Naive thymus-derived CD8-positive, alpha-beta T cell (primary cell): ENCODE measurements at places on chromosomes 12 and 14. TPM values are rescaled to one million over a fixed set of nuclear protein-coding genes. Genes with fewer than 3 reads are reported as not detected.

DNA sequence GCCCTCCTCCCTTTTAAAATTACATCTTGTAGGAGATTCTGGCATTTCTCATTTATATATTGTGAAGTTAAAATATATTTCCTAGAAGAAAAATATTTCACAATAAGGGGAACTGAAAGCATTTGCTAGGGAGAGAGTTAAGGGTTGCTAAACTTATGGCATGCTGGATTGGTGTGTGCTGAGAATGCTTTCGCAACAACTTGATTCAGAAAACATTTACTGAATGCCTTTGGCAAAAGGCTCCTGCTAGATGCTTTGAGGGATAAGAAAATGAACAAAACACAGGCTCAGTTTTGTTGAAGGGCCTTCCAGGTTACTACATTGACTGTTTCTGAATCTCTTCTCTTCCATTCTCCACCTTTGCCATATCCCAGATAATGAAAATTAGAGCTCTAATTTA is 67.5 kb downstream of the DIP2B start:
- no peak for DNase-seq

- DNase-seq, result no peak
Observed at GRCh38 chr14:92108345-92109254, 2.2 kb upstream of the ATXN3 start.

DNA sequence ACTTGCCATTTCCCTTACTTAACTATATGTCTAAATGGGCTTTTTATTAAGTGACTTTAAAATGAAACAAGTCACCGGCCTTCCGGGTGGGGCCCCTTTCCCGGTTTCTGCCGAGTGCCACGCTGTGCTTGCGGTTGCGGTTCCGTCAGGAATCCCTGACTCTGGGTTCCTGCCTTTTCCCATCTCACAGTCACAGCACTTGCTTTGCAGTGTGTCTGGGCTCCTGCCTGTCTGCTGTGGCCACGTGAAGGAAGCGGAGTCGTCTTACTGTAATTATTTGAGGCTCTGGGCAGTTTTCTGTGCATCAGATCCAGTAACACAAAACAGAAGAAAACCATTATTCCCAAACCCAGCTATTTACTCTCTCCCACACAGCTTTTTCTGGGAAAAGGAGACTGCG is 44.0 kb upstream of the FRMD6 start:
- DNase-seq, result no peak

DNA sequence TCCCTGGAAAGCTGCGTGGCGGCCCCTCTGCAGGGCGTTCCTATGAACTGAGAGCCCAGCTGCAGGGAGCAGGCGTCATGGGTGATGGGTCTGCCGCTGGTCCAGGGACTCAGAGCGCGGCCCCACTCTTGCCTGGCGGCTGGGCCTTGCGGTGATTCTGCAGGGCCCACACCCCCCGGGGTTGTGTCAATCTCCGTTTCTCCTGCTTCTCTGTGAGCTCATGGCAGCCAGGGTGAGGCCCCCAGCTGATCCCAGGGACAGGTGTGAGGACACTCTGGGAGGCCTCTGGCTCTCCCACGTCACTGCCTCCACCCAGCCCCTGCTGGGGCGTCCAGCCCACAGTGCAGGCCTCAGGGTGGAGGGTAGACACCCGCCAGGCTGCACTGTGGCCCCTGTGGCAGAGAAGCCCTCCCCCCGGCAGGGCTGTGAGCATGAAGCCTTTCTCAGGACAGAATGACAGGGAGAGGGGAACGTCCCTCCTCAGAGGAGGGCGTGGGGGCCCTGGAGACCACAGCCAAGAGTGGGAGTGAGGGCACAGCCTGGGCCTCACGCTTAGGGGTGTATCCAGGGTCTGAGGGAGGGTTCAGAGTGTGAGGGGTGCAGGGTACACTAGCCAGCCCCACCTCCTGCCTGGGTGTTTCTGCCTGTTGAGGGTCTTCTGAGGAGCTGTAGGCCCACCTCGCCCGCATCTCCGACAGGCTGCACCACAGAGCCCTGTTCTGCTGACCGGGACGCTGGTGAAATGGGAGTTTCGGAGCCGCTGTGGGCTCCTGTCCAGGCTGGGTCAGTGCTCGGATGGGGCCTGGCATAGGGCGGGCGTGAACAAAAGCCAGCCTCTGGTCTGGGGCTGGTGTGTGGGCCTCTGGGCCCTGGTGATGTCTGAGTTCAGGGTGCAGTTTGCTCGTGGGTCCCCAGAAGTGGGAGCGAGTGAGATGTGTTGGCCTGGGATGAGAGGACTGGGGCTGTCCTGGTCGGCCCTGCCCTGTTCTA is 26.7 kb upstream of the CRIP2 start:
- no peak for DNase-seq

- DNase-seq, result no peak
Observed at GRCh38 chr14:104845834-104846441, 19.1 kb upstream of the CEP170B start.

- DNase-seq, result no peak
Observed at GRCh38 chr14:97713023-97713422, 915.8 kb downstream of the VRK1 start.

DNA sequence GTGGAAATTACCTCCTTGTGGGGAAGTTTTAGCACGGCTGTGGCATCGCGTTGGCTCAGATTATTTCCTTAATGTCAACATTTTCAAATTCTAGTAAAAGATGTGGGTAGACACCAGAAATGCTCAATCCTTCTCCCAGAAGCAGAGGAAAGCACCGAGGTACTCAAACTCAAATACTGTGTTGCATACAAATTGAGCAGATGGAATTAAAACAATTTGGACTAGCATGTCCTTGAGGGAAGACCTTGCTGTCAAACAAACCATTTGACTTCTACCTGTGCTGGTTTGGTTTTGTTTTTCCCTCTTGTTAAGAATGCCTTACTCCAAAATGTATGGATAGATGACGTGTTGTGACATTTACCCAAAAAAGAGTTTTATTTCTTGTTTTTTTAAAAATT is 136.4 kb downstream of the CNTN1 start:
- no peak for DNase-seq

Gene KRT83
- total RNA-seq, result not detected

DNA sequence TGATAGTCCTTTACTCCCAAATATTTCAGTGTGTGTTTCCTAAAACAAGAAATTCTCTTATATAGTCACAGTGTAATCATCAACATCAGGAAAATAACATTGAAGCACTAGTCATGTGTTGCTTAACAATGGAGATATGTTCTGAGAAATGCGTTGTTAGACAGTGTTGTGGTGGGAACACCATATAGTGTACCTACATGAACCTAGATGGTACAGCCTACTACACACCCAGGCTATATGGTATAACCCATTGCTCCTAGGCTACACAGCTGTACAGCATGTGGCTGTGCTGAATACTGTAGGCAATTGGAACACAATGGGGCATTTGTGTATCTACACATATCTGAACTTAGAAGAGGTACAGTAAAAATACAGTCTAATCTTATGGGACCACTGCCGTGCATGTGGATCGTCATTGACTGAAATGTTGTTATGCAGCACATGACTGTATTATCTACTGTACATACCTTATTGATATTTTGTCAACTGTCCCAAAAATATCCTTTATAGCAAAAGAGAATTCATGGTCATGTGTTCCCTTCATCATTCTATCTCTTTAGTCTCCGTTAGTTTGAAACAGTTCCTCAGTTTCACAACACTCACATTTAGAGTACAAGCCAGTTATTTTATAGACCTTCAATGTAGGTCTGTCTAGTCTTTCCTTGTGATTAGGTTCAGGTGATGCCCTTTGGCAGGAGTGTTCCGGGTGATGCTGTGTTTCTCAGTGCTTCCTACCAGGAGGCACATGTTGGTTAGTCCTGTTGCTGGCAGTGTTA is 109.7 kb downstream of the SLC25A47 start:
- DNase-seq, result no peak

- no peak for DNase-seq
Observed at GRCh38 chr12:87720967-87721366, 308.2 kb downstream of the C12orf50 start.

Gene SIX6
- not detected for total RNA-seq

DNA sequence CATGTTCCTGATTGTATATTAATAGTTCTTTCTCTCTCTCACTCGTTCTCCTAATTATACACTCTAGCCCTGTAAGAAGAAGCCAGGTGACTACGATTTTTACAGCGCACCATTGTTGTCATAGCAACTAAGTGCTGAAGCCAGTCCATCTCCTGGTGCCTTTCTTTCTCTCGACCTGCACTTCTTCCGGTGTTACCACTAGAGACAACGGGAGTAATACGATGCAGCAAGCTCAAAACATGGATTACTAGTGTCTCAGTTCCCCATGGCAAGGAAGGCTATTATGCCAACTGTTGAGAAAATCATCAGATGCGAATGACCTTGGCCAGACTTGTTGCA is 40.8 kb upstream of the DCD start:
- DNase-seq, result no peak

DNA sequence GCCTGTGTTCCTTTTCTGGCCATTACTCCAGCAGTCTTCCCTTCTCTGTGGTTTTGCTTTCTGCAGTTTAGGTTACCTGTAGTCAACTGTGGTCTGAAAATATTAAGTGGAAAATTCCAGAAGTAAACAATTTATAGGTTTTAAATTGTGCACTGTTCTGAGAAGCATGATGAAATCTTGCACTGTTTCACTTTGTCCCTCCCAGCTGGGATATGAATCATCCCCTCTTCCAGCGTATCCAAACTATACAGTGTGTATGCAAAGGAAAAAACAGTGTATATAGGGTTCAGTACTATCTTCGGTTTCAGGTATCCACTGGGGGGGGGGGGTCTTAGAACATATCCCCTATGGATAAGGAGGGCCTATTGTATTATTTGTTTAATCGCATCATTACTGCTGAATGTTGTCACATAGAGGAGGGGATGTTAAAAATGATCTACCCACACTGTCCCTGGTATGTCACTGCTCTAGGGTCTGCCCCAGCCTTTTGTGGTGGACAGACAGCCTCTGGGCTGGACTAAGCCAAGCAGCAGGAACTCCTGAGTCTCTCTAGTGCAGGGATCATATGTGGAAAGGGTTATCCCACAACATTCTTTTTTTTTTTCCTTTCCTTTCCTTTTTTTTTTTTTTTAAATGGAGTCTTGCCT is 109.1 kb upstream of the MAX start:
- DNase-seq, result no peak

Gene SERPINA3
- total RNA-seq, result not detected

Gene FITM1
- 1.9 TPM for total RNA-seq

Gene FMNL3
- 36.5 TPM for total RNA-seq

DNA sequence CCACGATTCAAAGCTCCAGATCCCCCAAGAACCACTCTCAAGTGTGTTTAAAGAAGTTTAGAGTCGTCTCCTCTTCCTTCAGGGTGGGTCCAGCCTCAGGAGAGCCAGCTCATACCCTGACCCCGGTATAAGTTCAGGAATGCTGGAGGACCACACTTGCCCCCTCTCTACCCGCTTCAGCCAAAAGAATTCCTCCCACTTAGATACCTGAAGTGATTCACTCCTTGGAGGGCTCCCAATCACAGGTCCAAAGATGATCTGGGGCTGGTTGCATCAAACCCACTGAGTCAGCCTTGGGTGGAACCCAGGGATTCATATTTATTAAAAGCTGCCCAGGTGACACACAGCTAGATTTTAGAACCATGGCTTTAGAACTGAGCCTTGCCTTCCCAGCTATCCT is 133.5 kb upstream of the PARP11 start:
- no peak for DNase-seq

Gene CLEC2A
- total RNA-seq, result not detected

GRCh38 chr12:4160314-4161040 is 113.1 kb upstream of the CCND2 start:
- DNase-seq, result no peak

Gene MYH7
- total RNA-seq, result not detected

GRCh38 chr14:90828642-90829487 is 12.6 kb upstream of the TTC7B start:
- no peak for DNase-seq

Gene TAS2R8
- total RNA-seq, result not detected

Gene E2F7
- not detected for total RNA-seq

GRCh38 chr14:63542231-63542999 is 762 bp downstream of the PPP2R5E start:
- DNase-seq, result no peak

Gene C1R
- 1.4 TPM for total RNA-seq

Gene CDH24
- 1.2 TPM for total RNA-seq

- no peak for DNase-seq
Observed at GRCh38 chr12:88624911-88625310, 44.6 kb upstream of the KITLG start.
